DND-41 (cell line): ENCODE measurements at places on chromosomes 5 and 9.

GRCh38 chr5:40394698-40395097 is 285.0 kb upstream of the PTGER4 start:
- no peak for DNase-seq

DNA sequence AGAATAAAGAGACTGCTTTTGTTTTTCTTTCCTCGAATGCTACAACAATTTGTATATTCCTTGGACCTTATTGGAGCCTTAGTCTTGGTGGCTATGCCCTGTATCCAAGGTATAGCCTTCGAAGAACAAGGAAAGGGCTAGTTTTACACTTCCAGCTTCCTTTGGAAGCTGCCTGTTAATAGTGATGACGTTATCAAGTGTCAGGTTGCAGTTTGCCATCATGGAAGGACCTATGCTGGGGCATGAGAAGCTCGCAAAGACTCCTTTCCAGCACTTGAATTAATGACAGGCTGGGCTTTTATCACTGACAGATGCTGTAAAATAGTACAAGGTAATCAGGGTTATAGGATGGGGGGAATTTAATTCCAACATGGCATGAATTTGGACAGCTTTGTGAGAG is 157.9 kb downstream of the KDM4C start:
- DNase-seq: no peak

DNA sequence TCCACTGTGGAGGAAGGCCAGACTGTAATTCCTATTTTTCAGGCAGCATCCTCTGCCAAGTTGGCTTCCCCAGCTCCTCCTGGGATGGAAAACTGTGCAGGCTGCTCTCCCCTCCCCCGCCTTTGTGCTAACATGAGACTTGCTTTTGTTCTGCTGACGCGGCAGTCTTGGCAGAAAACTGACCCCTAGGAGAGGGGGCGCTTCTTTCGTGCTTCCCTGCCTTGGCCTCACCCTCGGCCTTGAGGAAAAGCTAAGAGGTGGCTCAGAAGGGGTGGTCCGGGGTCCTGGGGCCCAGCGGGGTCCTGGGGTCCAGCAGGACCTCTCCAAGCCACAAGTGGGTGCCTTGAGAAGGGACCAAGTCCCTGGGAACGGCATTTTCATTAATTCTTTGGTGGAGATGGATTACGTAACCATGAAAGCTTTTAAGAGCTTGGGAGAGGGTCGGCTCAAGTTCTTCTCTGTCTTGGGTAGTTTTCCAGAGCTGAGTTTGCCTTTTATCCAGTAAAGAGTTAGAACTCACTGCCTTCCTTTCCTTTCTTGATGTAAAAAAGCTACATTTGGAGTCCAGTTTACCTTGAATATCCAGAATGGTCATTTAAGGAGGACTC is 51.0 kb downstream of the SH3PXD2B start:
- no peak for DNase-seq

DNA sequence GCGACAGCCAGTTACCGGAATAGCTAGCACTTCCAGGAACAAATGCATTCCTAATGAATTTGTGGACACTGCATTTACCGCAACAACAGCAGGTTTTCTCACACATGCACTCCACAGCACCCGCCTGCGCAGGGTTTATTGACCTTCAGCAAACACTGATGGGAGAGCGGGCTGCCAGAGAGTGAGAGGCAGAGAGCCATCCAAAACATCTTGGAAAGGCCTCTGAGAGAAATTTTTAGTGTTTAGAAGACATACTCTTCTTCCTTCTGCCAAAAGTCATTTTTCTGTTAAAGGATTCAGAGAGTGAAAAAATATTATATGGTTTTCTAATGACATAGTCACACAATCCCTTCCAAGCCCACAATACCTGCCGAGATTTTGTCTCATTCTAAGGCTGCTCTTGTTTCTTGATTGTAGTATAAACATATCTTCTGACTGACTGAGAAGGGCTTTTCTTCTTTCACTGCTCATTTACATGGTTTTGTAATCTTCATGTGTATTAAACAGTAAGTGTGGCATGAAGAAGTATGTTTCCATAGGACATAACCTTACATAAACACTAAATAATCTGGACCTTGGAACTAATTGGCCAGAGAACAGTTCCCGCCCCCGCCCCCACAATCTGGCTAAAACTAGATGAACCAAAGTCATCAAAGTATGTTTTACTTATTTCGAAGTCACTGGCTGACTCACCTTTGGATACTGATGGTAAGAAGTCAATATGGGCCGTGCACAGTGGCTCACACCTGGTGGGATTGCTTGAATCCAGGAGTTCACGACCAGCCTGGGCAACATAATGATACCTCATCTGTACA is 432.5 kb upstream of the MEF2C start:
- no peak for DNase-seq

GRCh38 chr5:156197042-156197635 is 129.8 kb upstream of the SGCD start:
- no peak for DNase-seq

DNA sequence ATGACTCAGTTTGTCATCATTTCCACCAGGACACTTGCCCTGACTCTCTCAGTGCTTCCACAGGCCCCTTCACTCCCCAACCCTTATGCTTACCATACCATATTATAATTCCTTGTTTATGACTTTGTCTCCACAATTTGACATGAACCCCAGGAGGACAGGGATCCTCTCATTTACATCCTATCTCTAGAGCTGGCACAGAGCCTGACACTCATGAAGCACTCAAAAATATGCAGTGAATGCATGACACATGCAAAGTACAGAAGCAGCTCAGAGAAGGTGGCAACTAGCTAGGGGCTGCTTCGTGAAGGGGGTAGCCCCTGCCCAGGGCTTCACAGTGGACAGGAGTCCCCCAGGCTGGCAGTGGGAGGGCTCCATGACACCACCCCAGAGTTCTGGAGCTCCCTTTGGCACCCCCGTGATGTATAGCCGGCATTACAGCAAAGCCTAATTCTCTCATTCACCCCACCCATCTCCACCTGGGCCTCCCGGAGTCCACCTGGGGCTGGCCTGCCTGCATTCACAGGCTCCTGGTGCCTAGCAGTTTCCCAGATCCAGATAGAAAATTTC is 112.0 kb upstream of the SPOCK1 start:
- DNase-seq: no peak

DNA sequence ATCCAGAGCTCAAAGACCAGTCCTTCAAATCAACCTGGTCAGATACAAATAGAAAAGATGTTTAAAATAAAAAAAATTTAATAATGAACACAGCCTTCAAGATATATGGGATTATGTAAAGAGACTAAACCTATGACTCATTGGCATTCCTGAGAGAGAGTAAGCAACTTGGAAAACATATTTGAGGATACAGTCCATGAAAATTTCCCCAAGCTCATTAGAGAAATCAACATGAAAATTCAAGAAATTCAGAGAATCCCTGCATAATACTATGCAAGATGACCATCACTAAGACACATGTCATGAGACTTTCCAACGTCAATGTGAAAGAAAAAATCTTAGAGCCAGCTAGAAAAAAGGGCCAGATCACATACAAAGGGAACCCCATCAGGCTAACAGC is 512.9 kb upstream of the PTGER4 start:
- DNase-seq: no peak

DNA sequence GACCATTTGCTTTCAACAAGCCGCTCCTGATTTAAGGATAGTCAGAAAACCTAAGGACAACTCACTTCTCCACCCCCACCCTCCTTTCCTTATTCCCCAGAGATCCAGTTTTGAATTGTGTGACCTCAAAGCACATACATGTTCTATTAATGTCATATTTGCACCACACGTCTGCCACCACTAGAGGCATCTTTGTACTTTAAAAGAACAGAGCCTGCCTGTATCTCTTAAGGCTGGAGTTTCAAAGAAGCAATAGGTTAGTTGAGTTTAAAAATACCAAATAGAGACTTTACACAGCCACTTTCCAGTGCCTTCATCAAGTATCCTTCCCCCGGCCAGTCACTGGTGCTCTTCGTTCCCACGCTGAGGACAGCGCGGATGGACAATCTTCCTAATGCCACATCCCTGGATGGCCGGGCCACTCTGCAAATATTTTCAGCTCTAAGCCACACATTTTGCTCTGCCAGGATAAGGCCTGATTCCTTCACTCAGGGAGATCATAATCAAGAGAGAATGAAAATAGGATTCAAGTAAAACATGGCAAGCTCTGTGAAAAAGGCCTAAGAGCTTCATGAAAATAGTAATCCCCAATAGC is 146.3 kb downstream of the SNCAIP start:
- peak; percentile 13 for DNase-seq

- DNase-seq: no peak
Measured at GRCh38 chr5:10543585-10544040, 20.3 kb upstream of the ANKRD33B start.

DNA sequence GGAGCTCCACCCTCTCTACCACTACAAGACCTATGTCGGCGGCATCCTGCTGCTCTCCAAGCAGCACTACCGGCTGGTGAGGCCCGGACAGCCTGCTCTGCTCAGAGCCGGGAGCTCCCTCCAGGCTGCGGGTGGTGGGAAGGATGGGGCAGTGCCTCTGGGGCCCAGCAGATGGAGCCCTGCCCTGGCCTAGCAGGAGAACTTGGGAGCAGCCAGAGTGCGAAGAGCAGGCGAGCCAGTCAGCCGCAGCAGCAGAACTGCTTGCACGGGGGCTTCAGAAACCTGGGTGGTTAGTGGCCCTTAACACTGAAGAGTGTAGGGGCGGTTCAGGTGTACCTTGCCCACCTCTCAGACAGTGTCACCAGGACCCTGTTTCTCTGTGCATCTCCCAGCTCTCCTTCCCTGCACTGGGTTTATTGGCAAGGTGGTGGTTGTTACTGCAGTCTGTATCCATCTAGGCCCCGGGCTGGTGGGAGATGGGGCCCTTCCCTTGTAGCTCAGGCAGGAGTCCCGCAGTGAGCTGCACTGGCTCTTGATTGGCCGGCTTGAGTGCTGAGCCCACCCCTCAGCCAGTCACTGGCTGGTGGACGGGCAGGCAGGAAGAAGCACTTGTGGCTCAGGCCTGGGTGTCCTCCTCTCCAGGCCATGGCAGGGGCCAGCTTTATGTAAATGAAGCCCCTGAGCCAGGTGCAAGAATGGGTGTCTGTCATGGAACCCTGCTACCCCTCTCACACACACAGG is 7.7 kb downstream of the B4GALT7 start:
- peak; percentile 67 for DNase-seq

DNA sequence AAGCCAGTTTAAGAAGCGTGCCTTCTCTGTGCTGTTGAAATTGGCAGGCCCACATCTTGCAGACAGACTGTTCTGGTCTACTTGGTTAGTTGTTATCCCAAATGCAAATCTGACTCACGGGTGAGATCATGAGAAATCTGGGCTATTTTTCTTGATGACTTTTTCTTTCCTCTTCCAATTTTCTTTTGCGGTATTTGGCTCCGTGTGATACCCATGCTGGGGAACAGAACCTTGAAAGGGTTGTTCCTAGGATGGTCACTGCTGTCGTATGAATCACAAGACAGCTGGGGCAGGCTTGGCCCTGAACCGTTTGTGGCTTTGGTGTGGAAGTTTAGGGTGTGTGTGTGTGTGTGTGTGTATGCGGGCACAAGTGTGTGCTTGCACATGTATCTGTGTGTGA is 24.6 kb downstream of the PDZD2 start:
- DNase-seq: no peak

GRCh38 chr9:81264516-81264915 is 424.8 kb downstream of the TLE1 start:
- DNase-seq: no peak

DNA sequence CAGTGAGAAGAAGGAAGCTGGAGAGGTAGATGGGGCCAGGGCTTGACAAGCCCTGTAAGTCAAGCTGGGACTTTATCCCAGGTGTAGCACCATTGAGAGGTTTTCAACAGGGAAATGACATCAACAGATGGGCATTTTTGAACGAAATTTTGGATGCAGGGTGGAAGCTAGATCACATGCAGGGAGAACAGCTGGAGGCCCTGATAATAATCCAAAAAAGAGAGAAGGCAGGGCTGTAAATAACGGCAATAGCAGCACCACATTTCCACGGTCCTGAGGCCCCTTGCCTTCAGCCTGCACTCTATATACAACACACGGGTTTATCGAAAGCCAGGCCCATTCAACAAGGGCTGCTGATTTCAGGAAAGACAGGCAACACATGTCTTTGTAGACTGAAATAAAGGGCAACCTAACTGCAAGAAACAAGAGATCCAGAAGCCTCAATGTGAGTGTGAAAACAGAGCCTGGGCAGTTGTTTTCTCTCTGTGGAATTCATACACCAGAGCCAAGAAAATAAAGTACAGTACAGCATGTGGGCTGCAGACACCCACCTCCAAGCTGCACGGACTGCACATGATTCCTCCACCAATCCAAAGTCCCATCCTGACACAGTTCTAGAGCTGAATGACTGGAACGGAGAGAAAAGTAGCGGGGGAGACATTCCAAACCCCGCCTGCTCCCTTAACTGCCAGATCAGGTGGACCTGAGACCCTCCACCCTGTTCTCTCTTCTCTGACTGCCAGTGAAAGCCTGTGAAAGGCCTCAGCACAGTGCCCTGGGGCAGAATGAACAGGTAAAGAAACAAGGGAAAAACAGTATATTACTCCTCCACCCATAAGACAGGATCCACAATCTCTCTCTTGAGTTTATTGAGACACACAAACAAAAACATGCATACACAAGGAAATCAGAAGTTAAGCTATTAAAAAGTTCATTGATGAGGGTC is 36.3 kb downstream of the KLHL3 start:
- no peak for DNase-seq

GRCh38 chr9:127818574-127818973 is 15.9 kb downstream of the FPGS start:
- DNase-seq: no peak

- DNase-seq: no peak
Measured at GRCh38 chr5:104170926-104171325, 608.3 kb upstream of the NUDT12 start.

- no peak for DNase-seq
Measured at GRCh38 chr5:169580964-169581363, 2.6 kb upstream of the SPDL1 start.

- no peak for DNase-seq
Measured at GRCh38 chr9:81801190-81801589, 111.8 kb upstream of the TLE1 start.

DNA sequence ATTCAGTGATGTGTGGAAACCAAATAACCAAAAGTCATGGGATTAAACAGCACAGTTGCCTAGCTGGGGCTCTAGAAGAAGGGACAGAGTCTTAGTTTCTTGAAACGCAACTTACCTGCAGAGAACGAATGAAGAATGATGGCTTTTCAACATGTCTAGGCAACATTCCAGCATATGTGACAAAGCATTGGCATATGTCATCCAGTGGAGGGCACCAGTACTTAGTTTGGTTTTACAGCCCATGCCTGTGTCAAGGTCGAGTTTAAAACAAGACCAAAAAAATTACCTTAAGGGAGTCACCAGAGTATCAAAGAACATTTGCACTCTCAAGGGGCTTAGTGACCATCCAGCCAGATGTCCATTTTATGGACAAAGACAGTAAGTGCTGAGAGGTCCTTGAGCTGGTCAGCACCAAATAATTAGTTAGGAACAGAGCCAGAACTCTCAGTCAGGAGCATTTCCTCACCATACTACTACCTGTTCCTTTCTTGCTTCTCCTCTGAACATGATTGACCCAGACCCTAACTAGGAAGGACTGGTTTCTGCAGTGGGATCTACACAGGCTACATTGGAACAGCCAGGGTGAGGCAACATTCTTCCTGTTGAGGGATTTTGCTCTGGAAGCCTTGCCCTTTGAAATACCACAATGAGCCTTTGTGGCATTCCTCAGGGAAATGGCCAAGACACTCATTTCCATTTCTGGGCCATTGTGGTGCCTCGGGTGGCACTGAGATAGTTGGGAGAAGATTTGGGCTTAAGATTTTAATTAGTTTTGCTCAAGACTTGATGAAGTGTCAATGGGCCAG is 75.4 kb upstream of the ANKH start:
- DNase-seq: peak; percentile 33

GRCh38 chr5:54727874-54728587 is 210.5 kb downstream of the SNX18 start:
- DNase-seq: no peak

- DNase-seq: no peak
Measured at GRCh38 chr5:174383210-174384167, 338.0 kb downstream of the NSG2 start.
